ENCODE measurements at places on chromosomes 2 and 18. TPM values are rescaled to one million over a fixed set of nuclear protein-coding genes. Genes with fewer than 3 reads are reported as not detected.

HOXD12 gene
- total RNA-seq = not detected

EGR4 gene
- total RNA-seq = not detected

SCG2 gene
- 79.7 TPM for total RNA-seq

ATG16L1 gene
- total RNA-seq = 60.2 TPM

RETREG2 gene
- total RNA-seq = 63.2 TPM

MGAT5 gene
- 31.0 TPM for total RNA-seq

Data from RPMI7951 (cell line).